Aorta (tissue), 5 donors: ENCODE measurements at places on chromosomes 16 and 17. TPM values are rescaled to one million over a fixed set of nuclear protein-coding genes. Genes with fewer than 3 reads are reported as not detected.

- H3K27me3 ChIP-seq: no peaks in the 10 kb centered on the region
- no peaks in the 10 kb centered on the region for H3K4me1 ChIP-seq
- no peak overlapping the region for H3K27ac ChIP-seq
Measured at GRCh38 chr17:47995241-47995935, 24.5 kb downstream of the CDK5RAP3 start.

GRCh38 chr16:10256784-10257641 lies 74.8 kb upstream of the GRIN2A start:
- no peak for DNase-seq
- H3K36me3 ChIP-seq: no peaks in the 10 kb centered on the region
- H3K4me1 ChIP-seq: no peaks in the 10 kb centered on the region

DNA sequence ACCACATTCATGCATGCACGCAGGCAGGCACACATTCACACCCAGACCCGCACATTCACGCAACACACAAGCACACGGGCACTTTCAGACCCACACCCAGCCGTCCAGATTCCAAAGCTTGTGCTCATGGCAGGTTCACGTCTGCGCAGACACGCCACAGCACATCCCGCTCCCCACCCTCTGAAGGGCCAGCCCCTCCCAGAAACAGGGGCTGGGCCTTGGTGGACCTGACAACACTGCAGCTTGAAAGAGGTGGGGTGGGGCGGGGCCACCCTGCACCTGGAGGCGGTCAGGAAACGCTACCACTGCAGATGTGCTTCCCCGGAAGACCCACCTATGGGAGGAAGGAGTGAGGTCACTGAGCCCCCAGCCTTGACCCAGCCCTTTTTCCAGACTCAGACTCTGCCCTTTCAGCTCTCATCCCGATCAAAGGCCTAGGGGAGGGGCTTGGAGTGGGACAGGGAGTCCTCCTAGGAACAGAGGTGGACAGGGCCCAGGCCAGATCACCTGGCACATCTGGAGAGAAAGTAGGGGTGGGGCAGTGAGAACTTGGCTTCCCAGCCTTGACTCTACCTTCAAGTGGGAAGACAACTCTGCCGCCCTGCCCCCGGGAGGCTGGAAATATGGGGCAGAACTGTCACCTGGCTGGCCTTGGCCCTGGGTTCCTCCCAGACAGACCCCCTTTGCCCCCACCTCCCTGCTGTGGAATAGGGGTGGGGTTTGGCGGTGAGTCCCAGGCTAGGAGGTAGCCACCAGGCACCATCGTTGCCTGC lies 11.0 kb downstream of the P3H4 start:
- H3K4me3 ChIP-seq: no peak overlapping the region
- no peaks in the 10 kb centered on the region for H3K4me1 ChIP-seq
- H3K27ac ChIP-seq: no peak overlapping the region

GRCh38 chr16:56262148-56262547 lies 70.9 kb downstream of the GNAO1 start:
- no peaks in the 10 kb centered on the region for H3K27me3 ChIP-seq
- DNase-seq: no peak
- no peak overlapping the region for H3K4me3 ChIP-seq
- peaks cover 6% of the 10 kb centered on the region for H3K4me1 ChIP-seq

GRCh38 chr16:73713778-73714495 lies 582.7 kb upstream of the PSMD7 start:
- H3K36me3 ChIP-seq: no peaks in the 10 kb centered on the region
- no peak overlapping the region for H3K4me3 ChIP-seq
- peaks cover 2% of the 10 kb centered on the region for H3K4me1 ChIP-seq
- no peak overlapping the region for H3K27ac ChIP-seq
- no peaks in the 10 kb centered on the region for H3K27me3 ChIP-seq

- no peak overlapping the region for H3K27ac ChIP-seq
- peak; percentile 80 for DNase-seq
- no peak overlapping the region for H3K4me3 ChIP-seq
Measured at GRCh38 chr17:27319541-27320221, 25.8 kb downstream of the WSB1 start.

DNA sequence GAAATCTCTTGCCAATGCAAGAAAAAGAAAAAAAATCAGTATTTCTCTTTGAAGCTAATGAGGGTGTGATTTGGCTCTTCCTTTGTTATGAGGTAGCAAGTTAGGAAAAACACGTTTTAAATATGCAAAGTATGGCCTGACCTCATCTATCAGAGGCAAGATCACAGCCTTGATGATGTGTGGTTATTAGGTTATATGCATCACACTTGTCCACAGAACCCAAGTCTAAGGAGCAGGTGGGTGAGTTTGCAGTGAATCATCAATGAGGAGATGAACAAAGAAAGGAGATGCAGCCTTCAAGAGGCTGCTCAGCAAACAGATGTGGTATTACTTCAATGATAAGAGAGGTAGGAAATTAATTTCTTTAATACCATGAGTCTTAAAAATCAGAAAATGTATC lies 594.8 kb upstream of the CDH5 start:
- no peaks in the 10 kb centered on the region for H3K4me1 ChIP-seq
- H3K27me3 ChIP-seq: no peaks in the 10 kb centered on the region
- H3K27ac ChIP-seq: no peak overlapping the region
- DNase-seq: no peak

DNA sequence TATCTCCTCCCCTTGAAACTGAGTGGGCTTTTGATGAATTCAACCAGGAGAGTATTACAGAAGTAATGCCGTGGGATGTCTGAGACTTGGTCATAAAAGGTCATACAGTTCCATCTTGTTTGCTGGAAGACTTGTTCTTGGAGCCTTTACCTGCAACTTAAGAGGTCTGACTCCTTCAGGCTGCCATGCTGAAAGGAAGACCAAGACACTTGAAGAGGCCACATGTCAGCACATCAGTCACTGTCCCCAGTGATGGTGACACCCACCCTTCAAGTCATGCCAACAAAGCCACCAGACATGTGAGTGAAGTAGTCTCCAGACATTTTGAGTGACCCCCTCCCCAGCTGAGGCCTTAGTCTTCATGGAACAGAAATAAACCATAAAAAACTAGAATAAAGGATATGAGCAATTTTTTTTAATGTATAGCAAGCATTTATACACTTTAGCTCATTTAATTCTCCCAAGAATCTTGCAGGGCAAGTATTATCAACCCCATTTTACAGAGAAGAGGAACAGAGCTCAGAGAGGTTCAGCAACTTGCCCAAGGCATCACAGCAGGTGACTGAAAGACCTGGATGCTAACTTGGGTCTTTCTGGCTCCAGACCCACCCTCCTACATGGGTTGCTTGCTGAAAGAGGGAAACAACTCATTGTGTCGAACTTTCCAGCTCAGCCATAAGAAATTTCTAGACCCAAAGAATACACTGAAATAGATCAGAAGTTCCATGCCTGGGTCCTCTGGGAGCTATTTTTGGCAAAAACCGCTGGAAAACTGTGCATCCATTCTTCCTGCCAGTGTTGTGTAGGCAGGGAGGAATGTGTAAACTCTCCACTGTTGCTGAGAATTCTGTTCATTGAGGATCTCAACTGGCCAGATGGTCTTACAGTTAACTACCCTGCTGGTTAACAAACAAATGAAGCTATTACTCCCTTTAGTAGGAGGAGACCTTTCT lies 38.1 kb downstream of the SOCS1 start:
- H3K4me1 ChIP-seq: no peaks in the 10 kb centered on the region
- DNase-seq: no peak
- H3K4me3 ChIP-seq: no peak overlapping the region
- no peak overlapping the region for H3K27ac ChIP-seq
- H3K27me3 ChIP-seq: no peaks in the 10 kb centered on the region
- no peaks in the 10 kb centered on the region for H3K36me3 ChIP-seq

- no peak for DNase-seq
- H3K27ac ChIP-seq: no peak overlapping the region
- no peak overlapping the region for H3K4me3 ChIP-seq
- no peaks in the 10 kb centered on the region for H3K27me3 ChIP-seq
Measured at GRCh38 chr17:72976971-72977770, 115.3 kb downstream of the SLC39A11 start.

DNA sequence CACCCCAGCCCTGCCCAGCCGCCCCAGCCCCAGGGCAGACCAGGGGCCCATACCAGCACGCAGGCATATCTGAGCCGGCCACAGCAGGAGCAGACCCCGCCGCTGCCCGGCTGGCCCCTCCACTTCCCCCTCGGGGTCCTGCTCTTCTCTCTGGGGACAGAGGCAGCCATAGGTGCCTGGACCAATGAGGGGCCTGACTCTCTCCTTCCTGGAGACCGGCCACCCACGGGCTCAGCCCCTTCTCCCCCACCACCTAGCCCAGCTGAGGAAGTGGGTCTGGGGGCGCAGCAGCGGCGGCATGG lies 3.8 kb downstream of the TMC6 start:
- no peak overlapping the region for H3K27ac ChIP-seq
- DNase-seq: no peak
- no peaks in the 10 kb centered on the region for H3K36me3 ChIP-seq

- DNase-seq: no peak
- H3K27ac ChIP-seq: no peak overlapping the region
- H3K4me3 ChIP-seq: no peak overlapping the region
- H3K4me1 ChIP-seq: no peaks in the 10 kb centered on the region
- no peaks in the 10 kb centered on the region for H3K27me3 ChIP-seq
Measured at GRCh38 chr17:73711184-73711583, 66.9 kb upstream of the SDK2 start.

DNA sequence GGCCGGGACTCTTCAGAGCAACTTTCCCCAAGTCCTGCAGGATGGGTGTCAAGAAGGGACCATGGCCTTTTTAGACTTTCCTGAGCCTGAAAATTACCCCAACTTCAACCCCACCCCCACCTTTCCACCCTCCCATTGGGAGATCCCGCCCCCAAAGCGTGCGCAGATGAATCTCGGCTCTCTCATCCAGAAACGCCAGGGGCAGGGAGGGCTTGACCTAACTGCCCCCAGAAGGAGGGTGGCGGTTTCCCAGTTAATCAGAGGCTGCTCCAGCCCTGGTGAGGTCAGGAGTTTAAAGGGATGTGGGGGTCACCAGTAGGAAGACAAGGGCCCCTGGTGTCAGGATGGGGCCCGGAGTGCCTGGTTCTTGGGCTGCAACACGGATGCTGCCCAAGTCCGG lies 480 bp downstream of the KIF19 start:
- peaks cover 1% of the 10 kb centered on the region for H3K27me3 ChIP-seq
- no peak overlapping the region for H3K4me3 ChIP-seq
- no peak for DNase-seq
- no peaks in the 10 kb centered on the region for H3K4me1 ChIP-seq

DNA sequence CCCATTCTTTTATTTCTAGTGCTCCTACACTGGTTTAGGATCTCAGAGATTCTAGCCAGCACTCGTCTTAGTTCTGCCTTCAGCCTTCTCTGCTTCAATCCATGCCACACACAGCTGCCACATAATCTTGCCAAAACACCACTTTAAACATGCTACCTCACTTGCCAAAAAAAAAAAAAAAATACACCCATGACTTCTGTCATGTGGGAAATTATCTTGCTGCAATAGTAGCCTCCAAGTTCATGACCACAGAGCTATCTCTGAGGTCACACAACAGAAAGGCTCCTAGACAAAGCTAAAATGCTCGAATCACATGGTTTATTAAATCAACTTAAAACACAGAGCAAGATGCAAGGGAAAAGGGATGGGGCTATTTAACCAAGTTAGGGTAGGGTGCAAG lies 18.1 kb downstream of the FZD2 start:
- no peaks in the 10 kb centered on the region for H3K36me3 ChIP-seq
- no peak for DNase-seq
- H3K27ac ChIP-seq: no peak overlapping the region
- H3K4me3 ChIP-seq: no peak overlapping the region

DNA sequence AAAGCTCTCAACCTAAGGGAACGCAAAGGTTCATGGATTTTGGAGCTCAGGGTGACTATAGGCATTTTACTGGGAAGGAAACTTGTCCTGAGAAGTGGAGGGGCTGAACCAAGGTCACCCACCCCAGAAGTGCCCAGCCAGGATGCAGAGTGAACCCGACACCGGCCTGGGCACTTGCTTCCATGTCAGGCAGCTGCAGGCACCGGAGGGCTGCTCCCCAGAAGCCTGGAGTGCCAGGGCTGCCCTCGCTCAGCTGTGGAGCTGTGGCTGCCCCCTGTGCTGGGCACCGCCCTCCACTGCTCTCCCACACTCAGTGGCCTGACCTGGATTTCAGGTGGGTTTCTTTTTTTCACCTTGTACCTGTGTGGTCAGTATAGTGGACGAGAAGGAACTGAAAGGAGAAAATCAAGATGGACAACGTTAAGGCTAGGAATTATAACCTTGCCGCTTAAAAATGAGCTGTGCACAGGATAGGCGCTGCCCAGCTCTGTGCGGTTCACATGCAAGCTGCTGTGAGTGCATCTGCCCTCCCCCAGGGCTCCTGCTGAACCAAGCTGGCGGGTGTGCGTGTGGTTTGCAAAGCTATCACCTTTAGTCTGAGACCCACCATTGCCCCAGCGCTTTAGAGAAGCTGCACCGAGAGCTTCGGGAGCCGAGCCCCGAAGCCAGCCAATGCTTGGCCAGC lies 2.2 kb downstream of the MAPK8IP3 start:
- no peaks in the 10 kb centered on the region for H3K36me3 ChIP-seq
- no peaks in the 10 kb centered on the region for H3K27me3 ChIP-seq
- H3K4me3 ChIP-seq: no peak overlapping the region
- H3K27ac ChIP-seq: no peak overlapping the region

TP53TG3F gene
- not detected for total RNA-seq

ABCA10 gene
- total RNA-seq: 137 TPM

METTL23 gene
- 27.9 TPM for total RNA-seq

AIPL1 gene
- total RNA-seq: not detected
